ENCODE measurements at places on chromosomes 12 and 14.

GRCh38 chr12:54398995-54399793, 14.7 kb upstream of the ZNF385A start:
- DNase-seq: peak; percentile 85

- DNase-seq: no peak
Observed at GRCh38 chr12:91901381-91902074, 244.1 kb downstream of the BTG1 start.

DNA sequence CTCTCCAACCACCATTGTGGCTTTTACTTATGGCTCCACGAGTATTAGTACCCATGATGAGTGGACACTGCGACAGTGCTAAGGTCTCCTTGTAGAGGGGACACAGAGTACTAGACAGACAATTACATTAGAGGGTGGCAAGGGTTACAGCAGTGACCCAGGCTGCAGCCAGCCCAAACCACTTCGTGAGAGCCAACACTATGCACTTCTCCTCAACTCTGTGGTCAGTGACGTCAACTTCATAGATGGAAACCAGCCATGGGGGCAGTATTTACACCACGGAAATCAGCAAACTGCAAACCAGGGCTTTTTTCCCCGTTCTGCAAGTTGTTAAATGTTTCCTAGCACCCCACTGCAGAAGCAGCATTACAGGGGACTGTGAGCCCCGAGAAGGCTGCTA, 61.6 kb upstream of the ZFP36L1 start:
- DNase-seq: peak; percentile 8

DNA sequence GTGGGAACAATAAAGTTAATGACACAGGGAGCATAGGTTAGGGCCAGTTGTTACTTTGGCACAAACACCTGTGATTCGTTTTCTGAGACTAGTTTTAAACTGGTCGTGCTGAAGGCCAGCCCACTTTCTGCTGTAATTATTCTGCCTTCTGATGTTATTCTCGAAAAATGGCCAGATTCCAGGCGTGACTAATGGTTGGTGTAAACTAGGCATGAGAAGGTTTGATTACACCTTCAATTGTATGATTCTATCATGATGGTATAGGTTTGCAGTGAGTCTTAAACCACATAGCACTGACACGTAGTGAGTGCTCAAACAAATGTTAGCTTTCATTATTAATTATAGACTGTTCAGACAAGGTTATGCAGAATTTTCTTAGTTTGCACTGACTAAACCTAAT, 39.0 kb downstream of the CKB start:
- no peak for DNase-seq

DNA sequence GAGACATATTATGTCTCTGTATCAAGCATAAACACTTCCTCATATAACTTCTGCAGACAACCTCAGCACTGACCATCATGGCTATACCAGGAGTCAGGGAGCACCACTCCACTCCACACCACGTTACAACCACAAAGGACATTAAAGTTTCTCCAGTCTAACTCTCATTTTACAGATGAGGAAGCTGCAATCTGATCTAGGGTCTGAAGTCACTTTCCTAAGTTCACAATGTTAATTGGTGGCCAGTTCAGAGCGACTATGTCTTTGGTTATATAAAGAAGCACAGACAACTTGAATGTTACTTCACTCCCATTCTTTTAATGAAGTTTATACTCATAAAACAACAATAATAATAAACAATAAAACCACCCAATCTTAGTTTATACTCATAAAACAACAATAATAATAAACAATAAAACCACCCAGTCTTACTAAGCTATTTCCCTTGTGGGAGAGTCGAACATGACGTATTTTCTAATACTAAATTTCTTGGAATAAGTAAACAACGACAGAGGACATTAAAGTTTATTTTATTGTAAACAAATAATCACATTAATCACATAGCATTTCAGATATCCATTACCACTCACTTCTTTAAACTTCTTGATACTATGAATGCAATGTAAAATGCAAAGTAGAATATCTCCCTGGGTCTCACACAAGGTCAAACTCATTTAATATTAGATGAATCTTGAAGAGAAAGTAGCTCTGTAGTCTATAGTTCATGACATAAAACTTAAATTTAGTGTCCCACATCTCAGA, 72.4 kb upstream of the SSTR1 start:
- no peak for DNase-seq

GRCh38 chr12:27965966-27966365, 6.6 kb downstream of the PTHLH start:
- DNase-seq: no peak
